CD8-positive, alpha-beta memory T cell (primary cell): ENCODE measurements at places on chromosomes 16 and 17. TPM values are rescaled to one million over a fixed set of nuclear protein-coding genes. Genes with fewer than 3 reads are reported as not detected.

Gene GRAP
- total RNA-seq: 7.9 TPM

DNA sequence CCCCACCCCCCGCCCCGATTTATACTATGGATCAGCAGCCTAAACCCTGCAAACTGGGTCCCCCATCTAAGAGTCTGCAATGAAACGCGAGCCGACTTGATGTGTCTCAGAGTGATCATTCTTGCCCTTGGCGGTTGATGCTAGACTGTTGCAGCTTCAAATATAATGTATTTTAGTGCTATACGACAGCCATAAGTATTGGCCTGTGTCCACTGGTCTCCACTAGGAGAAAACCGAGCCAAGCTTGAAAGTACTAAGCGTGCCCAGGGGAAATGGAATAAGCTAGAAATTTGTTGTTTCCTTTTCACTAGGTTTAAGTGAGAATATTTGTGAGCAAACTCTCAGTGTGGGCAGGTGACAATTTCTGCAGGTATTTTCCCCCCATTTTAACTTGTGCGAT lies 711.2 kb downstream of the MAF start:
- peaks cover 6% of the 10 kb centered on the region for H3K4me1 ChIP-seq
- no peak overlapping the region for H3K4me3 ChIP-seq
- no peak for DNase-seq

GRCh38 chr16:4609200-4610010 lies 5.3 kb downstream of the UBALD1 start:
- no peak overlapping the region for H3K4me3 ChIP-seq
- no peak for DNase-seq
- H3K27me3 ChIP-seq: no peaks in the 10 kb centered on the region
- H3K27ac ChIP-seq: no peak overlapping the region
- H3K4me1 ChIP-seq: peaks cover 16% of the 10 kb centered on the region

DNA sequence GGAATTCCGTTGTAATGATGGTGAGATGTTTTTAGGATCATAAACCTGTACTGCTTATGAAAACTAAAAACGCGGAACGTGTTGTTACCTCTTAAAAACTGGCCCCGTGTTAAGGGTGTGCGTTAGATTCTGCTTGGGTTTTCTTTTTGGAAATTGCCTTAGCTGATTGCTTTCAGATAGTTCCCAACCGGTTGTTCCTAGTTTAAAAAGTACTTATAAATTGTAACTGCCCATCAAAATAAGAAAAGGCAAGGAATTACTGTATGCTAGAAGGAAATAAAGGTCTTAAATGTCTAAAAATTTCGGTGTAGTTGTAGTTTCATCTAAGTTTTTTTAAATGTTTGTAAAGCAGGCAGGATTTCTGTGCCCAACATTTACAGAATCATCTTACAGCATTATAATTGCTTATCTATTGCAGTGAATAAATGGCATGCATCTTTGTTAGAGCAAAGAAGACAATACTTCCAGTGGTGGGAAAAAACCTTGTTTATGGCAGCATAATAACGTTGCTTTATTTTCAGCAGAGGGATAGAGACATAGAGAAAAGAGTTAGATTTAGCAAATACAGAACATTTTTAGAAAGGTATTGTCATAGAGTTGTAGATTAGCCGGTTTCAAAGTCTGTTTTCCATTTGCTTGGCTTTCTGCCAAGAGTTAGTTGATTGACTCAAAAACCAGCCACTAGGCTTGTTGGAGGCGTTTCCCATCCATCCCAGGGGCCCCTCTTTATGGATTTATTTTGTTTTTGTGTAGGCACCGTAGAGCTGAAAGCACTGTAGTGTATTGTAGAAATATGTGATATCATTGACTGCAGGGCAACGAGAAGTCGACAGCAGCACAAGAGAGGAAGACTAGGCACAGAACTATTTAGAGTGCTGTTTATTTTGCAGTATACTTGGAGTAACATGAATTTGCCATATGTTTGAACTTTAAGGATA lies 1.7 kb downstream of the PPM1D start:
- peaks cover 22% of the 10 kb centered on the region for H3K4me1 ChIP-seq
- no peaks in the 10 kb centered on the region for H3K36me3 ChIP-seq
- peak overlapping the region; percentile 93 for H3K27ac ChIP-seq
- H3K27me3 ChIP-seq: no peaks in the 10 kb centered on the region

- H3K36me3 ChIP-seq: peaks cover 29% of the 10 kb centered on the region
- peak overlapping the region; percentile 97 for H3K4me3 ChIP-seq
- H3K27me3 ChIP-seq: no peaks in the 10 kb centered on the region
- DNase-seq: no peak
- H3K27ac ChIP-seq: peak overlapping the region; percentile 90
These were observed 1.3 kb downstream of the ATXN1L start for GRCh38 chr16:71847096-71847495.

GRCh38 chr17:9937901-9938300 lies 32.8 kb upstream of the RCVRN start:
- DNase-seq: no peak
- no peak overlapping the region for H3K27ac ChIP-seq
- H3K27me3 ChIP-seq: no peaks in the 10 kb centered on the region
- no peak overlapping the region for H3K4me3 ChIP-seq

GRCh38 chr17:45836047-45837044 lies 8.3 kb upstream of the SPPL2C start:
- H3K36me3 ChIP-seq: no peaks in the 10 kb centered on the region
- H3K27ac ChIP-seq: no peak overlapping the region
- no peak for DNase-seq
- H3K27me3 ChIP-seq: no peaks in the 10 kb centered on the region
- no peak overlapping the region for H3K4me3 ChIP-seq
- H3K4me1 ChIP-seq: no peaks in the 10 kb centered on the region

GRCh38 chr16:4944333-4945281 lies 7.7 kb upstream of the PPL start:
- H3K36me3 ChIP-seq: no peaks in the 10 kb centered on the region
- no peak for DNase-seq
- no peak overlapping the region for H3K27ac ChIP-seq
- no peaks in the 10 kb centered on the region for H3K4me1 ChIP-seq
- no peaks in the 10 kb centered on the region for H3K27me3 ChIP-seq
- H3K4me3 ChIP-seq: no peak overlapping the region
